ENCODE measurements at places on chromosomes 11 and 22.

DNA sequence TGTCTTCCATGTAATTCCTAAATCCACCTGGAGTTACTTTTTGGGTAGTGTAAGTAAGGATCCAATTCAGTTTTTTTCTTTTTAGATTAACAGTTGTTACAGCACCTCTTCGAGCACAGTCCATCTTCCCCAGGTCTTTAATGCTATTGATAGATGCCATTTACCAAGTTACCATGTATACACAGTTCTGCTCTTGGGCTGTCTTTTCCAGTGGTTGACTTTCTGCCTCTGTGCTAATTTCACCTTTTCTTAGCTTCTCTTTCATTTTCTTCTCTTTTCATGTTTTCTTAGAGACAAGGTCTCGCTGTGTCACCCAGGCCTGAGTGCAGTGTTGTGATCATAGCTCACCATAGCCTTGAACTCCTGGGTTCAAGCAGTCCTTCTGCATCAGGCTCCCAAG, 12.0 kb downstream of the ATXN10 start:
- DNase-seq, result no peak

DNA sequence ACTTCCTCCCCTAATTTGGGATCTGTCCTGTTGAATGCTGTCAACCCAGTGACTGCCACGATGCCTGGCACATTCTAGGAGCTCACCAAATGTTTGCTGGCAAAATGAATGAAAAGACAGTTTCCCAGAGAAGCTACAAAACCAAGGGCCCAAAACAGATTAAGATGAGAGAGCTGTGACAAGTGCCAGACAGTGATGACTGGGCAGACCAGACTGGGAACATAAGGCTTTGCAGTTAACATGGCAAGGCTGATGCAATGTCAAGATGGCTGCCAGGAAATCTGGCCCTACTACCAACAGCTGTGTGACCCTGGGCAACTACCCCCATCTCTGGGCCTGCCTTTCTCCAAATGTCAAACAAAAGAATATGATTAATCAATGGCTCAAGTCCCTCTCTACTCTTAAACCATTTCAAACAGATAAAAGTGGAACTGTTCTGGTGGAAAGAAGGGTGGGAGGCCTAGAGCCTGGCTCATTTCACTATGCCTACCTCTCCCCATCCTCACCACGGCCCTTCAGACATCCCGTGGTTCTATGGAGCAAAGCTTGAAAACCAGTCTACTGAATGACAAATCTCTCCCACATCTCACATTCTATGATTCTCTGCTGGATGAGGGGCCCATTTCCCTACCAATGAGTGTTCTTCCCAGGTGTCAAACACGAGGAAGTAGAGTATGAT, 12.8 kb downstream of the AP1B1 start:
- no peak for DNase-seq

DNA sequence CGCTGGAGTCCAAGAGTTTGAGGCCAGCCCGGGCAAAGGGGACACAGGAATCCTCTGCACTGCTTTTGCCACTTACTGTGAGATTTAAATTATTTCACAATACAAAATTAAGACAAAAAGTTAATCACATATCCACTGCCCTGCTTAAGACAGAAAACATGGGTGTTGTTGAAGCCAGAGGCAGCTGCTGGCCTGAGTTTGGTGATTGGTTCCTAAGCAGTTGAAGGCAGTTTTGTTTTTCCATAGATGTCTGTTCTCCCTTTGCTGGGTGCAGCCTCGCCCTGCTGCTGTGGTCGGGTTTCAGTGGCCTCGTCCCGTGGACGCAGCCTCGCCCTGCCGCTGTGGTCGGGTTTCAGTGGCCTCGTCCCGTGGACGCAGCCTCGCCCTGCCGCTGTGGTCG, 70.2 kb upstream of the PPP6R3 start:
- no peak for DNase-seq

DNA sequence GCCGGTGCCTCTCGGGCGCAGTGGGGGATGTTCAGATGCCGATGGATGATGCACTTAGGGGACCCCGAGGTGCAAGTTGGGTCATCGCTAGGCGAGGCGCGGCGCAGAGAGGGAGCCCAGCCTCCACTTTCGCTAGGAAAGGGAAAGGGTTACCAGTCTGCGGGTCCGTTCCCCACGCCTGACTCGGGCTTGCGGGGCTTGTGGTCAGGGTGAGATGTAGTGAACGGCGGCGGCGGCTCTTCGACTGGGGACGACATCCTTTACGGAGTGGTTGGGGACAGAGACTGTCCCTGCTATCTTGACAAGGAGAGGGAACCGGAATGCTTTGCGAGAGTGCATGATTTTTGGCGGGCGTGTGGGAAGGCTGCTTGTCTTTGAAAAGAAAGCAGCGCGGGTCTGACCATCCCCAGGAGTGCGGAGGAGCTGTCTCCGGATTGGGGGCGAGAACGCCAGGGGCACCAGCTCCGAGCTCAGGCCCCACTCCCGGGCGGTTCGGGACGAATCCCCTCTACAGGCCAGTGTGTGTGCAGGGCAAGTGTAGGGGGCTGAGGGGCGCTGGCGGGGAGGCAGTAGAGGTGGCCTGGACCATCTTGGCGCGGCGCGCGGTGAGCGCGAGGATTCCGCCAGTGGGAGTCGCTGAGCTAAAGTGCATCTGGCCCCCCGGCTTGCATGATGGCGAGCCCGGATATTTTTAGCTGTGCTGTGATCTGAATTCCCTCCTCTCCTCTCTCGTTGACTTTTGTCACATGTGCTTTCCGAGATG, 1.1 kb downstream of the FAT3 start:
- no peak for DNase-seq

GRCh38 chr22:33519071-33519973, 401.0 kb downstream of the LARGE1 start:
- DNase-seq, result no peak

DNA sequence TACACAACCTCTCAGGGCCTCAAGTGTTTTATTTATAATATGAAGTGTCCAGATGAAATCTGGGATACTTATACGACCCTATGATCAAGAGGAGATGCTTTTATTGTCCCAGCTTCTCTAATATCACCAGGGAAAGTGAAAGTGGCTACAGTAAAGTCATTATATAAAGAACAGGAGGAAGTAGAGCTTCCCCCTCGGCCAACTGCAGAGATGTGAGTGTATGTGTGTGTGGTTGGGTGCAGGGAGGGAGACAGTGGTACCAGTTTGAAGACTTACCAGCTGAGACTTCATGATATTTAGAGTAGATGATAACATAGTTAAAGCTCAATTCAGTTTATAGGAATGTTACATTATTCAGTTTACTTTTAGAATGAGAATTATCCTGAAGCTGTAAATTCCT, 373.6 kb upstream of the DDI1 start:
- DNase-seq, result no peak

- DNase-seq, result no peak
Observed at GRCh38 chr22:19687561-19688300, 26.6 kb upstream of the SEPTIN5 start.

GRCh38 chr11:66437979-66438503, 607 bp downstream of the MRPL11 start:
- DNase-seq, result no peak

DNA sequence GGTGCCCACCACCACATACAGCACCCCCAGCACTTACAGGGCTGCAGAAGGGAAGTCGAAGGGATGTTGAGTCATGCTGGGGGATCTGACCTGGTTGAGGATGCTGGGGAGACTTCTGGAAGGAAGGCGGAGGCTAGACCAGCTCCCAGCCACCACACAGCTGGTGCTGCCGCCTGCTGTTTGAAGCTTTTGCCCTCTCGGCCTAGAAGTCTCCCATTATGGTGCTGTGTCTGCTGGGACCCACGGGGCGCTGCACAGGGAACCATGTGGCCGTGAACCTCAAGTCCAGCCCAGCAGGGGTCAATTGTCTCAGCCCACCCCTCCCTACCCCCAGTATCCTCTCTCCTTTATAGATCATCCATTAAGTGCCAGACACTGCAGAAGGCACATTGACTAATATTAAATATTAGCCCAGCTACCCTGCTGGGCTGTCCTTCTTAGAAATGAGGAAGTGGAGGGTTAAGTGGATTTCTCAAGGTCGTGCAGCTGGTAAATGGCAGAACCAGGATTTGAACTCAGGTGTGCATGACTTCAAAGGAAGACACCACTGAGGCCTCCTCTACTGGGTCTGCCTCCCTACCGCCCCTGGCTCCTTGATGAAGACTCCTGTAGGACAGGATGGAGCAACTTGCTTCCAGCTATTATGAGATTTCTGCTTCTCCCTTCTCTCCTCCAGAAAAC, 49.7 kb downstream of the CYTH4 start:
- no peak for DNase-seq

- no peak for DNase-seq
Observed at GRCh38 chr11:83764643-83765042, 478.5 kb upstream of the CCDC90B start.

DNA sequence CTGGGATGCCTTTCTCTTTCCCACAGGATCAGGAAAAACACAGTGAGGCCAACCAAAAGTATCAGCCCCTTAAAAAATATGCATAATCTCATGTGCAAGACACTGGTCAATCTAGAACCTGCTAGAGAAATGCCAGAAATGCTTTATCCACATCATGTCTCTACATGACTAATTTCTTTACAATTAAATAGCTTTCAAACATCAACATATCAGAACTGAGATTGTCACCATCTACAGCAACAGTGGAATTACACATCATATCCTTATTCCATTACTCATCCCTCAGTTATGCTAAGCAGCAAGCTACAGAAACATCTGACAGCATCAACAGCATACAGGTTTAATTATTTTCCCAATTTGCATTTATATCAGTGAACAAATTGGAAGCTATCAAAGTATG, 78.8 kb downstream of the DDIAS start:
- no peak for DNase-seq

DNA sequence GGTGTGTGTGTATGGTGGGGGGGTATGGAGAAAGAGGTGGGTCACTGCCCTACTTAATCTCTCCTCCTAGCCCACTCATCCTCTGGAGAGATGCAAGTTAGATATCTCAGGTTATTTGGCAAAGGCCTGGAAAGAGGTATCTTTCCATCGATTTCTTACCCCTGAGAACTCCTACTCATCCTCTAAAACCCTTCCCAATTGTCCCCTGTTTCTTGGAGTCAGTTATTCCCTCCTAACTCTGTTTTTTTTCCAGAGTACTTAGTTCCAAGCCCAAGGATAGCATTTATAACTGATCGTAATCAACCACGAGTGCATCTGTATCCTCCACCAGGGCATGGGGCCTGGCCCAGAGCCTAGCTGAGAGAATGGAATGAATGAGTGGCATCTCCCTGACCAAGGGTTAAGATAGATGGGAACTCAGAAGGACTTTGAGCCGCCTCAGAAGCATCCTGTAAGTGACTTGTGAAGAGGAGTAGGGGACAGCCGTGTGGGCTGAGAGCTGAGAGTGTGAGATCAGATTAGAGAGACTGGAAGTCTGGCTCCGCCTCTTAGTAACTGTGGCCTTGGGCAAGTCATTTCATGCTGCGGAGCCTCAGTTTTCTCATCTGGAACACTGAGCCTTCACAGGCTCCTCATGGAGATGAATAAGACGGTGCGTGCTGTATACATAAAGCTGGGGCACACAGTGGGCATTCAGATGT, 16.2 kb downstream of the CD6 start:
- DNase-seq, result peak; percentile 54

- no peak for DNase-seq
Observed at GRCh38 chr22:19959043-19959586, 17.5 kb upstream of the TXNRD2 start.

DNA sequence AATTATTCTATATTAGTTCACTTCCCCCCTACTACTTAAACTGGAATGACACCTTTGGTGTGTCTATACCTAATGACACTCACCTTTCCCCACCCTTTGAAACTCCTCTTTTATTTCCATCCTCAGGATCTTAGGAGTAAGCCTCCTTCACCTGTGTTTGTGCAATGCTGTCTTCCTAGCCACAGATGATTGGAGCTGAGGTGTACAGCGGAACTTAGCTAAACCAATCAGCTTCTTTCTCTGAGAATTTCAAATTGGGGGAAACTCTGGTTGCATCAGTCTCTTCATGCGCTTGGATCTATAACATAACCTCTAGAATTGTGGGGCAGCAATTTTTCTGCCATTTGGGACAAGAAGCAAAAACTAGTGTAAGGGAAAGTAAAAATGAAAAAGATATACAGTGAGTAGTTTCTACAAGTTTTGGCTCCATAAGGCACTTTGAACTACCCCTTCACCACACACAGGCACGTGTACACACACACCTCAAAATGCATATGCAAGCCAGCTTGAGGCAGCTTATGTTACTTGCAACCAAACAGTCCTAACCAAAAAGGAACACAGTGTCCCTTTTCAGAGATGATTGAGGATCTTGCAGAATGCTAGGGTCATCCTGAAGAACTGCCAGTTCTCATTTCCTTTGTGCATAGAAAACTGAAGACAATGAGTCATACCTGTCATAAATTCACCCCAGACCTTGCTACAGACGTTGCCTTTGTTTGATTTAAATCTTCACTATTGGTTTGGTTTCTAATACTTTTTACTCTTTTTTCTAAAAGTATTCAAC, 36.0 kb upstream of the LDLRAD3 start:
- no peak for DNase-seq

DNA sequence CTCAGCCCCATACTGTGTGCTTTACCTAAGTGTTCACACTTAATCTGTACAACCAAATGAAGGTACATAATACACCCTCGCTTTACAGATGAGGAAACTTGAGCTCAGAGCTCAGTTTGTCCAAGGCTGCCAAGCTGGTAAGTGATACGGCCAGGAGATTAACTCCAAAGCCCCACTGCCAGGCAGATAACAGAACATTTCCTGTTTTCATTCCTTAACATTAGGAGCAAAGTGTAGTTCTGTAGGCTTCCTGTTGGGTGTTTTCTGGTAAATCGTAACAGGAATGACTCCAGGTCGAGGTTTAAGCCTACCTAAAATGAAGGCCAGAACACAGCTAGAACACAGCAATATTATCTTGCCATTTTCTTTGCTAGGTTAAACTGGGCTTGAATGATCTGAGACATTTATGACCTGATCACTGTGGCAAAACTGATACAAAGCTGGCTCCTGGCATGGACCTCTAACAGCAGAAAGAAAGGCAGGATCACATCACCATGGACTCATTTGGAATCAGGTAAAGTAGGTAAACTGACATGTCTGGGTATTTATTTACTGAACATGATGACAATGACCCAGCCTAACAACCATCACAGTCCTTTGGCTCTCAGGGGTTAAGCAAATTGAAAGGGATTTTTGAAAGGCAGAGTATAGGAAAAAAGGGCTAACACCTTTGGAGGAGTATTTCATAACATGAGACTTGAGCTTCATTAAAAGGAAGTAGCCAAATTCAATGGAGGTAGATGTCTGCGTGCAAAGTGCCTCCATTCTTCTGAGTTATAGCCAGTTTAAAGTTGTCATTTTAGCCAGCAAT, 3.9 kb upstream of the NUP50 start:
- DNase-seq, result no peak

DNA sequence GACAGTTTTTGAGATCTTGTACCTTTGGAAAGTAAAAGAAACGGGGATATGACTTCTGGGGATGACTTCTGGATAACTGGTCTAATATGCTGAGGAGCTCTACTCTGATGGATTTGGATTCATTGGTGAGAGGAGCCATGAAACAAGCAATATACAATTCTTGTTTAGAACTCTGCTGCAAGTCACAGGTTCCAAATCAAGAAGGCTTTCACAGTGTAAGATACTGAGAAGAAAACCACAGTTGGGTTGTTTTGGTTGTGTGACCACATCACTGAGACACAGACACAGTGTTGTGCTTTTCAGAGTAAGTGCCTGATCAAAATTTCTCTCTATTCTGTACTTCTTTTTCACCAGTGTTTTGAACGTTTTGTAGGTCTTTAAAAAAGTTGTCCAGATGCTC, 13.1 kb upstream of the UCP2 start:
- DNase-seq, result no peak
